ENCODE measurements at places on chromosomes 1 and 21. TPM values are rescaled to one million over a fixed set of nuclear protein-coding genes. Genes with fewer than 3 reads are reported as not detected.

NDUFS5 gene
- 218 TPM for total RNA-seq

VANGL2 gene
- total RNA-seq: 27.5 TPM

SEMA4A gene
- total RNA-seq: 34.4 TPM

FCAMR gene
- not detected for total RNA-seq

PTPRC gene
- total RNA-seq: 3.8 TPM

CFAP141 gene
- not detected for total RNA-seq

CFHR5 gene
- total RNA-seq: not detected

SOAT1 gene
- 15.7 TPM for total RNA-seq

S100A2 gene
- not detected for total RNA-seq
